ENCODE measurements at places on chromosomes 13 and 19. TPM values are rescaled to one million over a fixed set of nuclear protein-coding genes. Genes with fewer than 3 reads are reported as not detected.
A peak's percentile ranks its signal among the peaks of the same experiment; 100 is the strongest.

FLT1 gene
- 6.0 TPM for polyA plus RNA-seq

DNA sequence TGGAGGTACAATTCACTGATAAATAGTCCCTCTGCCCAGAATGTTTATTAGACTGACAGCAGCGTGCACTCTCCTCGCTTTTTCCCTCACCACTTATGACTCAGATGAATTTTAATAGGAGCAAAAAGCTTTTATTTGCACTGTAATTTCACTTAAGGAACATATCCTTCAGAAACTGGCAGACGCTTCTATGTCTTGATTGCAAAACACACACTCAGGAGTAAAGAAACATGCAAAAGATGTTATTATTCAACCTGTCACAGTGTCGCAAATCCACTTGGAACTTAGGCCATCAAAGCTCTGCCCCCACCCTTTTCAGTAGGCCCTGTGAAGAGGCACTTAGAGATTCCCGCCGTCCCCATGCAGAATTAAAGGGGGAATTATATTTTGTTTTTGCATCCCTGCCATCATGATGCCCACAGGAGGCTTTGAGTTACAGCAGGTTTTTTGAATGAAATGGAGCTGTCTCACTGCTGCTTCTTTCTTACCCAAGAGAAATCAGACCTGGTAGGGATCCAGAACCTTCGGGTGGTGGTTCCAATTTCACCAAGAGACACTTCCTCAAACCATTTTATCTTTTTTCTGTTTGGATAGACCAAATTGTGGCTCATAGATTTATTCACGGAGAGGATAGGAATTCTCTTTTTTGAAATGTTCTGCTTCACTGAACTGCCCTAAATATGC lies 74.5 kb downstream of the GGACT start:
- DNase-seq: no peak

GRCh38 chr13:68030152-68030809 lies 800.1 kb upstream of the PCDH9 start:
- no peak for DNase-seq

DNA sequence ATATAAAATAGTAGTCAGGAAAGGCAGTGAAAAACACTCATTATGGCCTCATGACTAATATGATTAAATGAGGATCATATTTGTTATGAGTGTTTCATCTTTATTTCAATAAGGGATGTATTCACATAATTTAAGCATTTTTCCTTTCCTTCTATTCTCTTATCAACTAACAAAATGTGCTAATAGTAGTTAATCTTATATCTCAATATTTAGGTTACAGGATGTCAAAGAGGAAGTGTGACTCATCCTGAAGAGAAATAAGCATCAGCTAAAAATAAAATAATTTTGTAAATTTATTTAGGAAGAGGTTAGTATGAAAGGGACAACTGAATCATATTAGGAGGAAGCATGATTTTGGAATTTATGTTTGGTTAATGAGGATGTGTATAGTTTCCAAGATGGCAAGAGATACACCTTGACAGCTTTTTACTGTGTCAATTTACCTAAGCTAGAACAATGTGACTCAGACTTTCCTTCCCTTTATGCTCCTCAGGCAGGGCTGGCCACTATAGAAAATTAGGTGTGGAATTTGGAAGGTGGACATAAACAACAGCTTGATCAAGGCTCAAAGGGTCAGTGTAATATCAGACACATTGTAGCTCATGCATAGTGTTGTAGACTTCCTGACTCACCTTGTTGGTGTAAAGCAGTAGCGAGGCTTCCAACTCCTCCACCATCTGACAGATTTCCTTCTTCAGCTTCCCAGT lies 172.7 kb downstream of the SLITRK1 start:
- no peak for DNase-seq

DNA sequence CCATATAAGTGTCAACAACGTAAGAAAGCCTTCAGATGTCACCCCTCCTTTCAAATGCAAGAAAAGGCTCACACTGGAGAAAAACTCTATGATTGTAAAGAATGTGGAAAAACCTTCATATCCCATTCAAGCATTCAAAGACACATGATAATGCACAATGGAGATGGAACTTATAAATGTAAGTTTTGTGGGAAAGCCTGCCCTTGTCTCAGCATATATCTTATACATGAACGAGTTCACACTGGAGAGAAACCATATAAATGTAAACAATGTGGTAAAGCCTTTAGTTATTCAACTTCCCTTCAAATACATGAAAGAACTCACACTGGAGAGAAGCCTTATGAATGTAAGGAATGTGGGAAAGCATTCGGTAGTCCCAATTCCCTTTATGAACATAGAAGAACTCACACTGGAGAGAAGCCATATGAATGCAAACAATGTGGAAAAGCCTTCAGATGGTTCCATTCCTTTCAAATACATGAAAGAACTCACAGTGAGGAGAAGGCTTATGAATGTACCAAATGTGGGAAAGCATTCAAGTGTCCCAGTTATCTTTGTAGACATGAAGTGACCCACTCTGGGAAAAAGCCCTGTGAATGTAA lies 11.1 kb downstream of the ZNF844 start:
- DNase-seq: no peak

MAB21L1 gene
- polyA plus RNA-seq: 0.57 TPM

- DNase-seq: no peak
Measured at GRCh38 chr19:5078182-5078581, 109.3 kb downstream of the KDM4B start.

DNA sequence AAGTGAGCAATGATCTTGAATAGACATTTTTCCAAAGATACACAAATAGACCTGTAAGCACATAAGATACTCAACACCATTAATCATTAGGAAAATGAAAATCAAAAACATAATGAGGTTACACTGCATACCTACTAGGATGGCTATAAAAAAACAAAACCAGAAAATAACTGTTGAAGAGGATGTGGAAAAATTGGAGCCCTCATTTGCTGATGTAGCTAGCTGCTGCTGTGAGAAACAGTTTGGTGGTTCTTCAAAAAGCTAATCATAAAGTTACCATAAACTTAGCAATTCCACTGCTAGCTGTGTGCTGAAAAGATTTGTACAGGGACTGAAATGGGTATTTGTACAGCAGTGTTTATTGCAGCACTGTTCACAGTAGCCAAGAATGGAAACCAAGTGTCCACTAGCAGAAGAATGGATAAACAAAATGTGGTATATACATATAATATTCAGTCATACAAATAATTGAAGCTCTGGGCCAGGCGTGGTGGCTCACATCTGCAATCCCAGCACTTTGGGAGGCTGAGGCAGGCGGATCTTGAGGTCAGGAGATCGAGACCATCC lies 46.2 kb downstream of the PDS5B start:
- DNase-seq: no peak

GRCh38 chr13:37360556-37360955 lies 238.0 kb downstream of the POSTN start:
- no peak for DNase-seq

DNA sequence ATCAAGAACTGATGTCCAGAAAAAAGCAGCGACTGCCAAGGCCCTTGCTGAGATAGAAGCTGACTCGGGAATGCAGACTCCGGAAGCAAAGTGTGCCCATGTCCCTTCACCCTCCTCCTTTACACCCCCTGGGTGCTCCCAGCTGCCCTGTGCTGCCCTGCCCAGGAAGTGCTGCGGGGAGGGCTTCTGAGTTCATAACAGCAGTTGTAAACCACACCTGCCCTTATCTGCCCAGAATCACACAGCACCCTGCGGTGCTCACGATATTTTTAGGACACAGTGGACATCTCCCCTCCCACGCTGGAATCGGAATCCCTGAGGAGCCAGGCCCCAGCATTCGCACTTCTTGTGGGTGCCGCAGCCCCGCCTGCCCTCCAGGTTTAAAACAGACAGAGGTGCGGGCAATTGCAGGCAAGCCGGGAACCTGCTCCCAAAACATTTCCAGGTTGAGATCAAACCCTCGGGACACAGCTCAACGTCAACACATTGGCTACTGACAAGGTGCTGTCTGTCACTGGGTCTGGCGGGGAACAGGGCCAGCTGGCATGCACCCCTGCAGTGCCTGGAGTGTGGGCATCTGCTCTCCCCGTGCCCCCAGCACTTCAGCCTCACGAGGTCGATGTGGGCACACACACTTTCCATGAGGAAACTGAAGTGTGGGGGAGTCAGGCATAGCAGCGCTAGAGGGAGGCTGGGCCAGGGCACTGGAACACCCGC lies 36.8 kb downstream of the RAB20 start:
- DNase-seq: no peak

- DNase-seq: no peak
Measured at GRCh38 chr13:101157261-101157660, 259.0 kb downstream of the NALCN start.

GRCh38 chr19:53980539-53981375 lies 10.7 kb upstream of the CACNG6 start:
- DNase-seq: no peak

GRCh38 chr13:103839460-103839859 lies 773.2 kb upstream of the SLC10A2 start:
- no peak for DNase-seq

DNA sequence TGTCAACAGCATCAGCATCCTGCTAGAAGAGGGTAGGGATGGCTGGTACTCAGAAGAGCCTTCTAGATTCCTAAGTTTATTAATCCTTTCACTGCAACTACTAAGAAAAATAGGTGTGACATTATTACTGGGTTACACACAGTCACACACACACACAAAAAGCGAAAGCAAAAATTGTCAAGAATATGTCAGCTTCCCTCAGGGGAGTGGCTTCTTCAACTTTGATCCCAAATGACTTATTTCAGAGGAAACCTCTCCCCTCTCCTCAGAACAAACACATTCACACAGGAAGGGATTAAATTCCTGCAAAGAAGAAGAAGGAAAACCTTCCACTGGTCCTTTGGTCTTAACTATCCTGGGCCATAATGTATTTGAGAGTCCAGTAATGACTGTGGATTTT lies 20.1 kb upstream of the IGFL1 start:
- no peak for DNase-seq

DNA sequence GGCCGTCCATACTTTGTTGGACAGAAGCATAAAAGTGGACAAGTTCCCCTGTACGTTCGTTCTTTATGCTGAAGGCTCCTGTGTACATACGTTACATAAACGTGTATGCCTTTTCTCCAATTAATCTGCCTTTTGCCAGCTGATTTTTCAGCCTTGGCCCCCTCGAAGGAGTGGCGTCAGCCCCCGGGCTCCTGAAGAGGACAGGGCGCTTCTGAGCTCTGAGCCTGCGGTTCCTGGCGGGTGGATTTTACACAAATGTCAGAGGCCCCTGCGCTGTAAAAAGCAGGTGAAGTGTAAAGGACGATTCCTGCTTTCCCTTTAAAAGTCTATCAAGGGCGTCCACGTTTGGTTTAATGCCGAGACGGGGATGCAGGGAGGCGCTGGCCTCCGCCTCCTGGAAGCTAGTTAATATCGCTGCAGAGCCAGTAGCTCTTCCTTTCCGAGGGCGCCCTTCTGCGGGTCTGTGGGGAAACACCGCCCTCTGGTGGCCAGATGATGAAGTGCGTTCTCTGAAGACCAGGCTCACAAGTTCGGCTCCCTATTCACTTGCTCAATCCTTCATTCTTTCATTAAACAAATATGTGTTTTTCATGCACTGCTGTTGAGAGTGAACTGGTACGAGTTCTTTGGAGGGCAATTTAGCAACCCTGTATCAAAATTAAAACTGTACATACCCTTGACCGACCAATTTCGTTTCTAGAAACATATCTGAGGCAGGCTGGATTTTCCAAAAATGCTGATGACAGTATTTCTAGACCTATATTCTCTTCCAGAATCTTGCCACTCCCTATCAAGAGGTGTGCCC lies 62.0 kb downstream of the GPR12 start:
- peak; percentile 94 for DNase-seq

C19orf25 gene
- 33.4 TPM for polyA plus RNA-seq

GRCh38 chr13:51832471-51833152 lies 12.4 kb downstream of the TMEM272 start:
- peak; percentile 43 for DNase-seq

AMER2 gene
- 0.11 TPM for polyA plus RNA-seq

DNA sequence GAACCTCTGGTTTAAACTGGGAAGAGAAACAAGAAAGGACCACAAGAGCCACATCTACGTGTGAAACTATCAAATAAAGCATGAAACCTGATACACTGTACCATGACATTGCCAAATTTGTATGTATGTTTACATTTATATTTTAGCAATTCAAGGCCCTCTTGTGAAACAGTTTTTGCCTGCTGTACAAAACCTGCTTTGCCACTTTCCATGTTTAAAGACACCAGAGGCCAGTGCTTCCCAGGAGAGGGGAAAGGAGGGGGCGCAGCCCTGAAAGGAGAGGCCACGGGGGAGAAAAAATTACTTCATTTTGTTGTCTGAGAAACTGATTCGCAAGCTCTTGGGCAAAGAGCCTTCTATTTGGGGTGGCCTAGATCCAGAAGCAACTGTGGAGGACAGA lies 124.8 kb downstream of the DCLK1 start:
- no peak for DNase-seq

DNA sequence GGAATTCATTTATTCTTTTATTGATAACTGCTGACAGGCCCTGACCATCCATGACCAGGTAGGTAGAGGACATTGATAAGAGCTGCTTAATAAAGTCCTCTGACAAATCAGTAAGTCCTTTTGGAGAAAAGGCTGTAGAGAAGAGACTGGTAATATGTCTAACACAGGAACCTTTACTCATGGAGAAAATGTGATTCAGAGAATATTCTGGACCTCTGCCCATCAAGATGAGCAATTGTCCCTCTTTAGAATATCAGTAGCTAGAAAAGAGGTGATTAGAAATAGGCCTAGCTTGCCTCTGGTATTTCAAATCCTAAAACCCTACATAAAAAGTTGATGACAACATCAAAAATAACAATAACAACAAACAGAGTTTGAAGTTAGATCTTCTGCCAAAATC lies 642.3 kb downstream of the TBC1D4 start:
- DNase-seq: no peak

DNA sequence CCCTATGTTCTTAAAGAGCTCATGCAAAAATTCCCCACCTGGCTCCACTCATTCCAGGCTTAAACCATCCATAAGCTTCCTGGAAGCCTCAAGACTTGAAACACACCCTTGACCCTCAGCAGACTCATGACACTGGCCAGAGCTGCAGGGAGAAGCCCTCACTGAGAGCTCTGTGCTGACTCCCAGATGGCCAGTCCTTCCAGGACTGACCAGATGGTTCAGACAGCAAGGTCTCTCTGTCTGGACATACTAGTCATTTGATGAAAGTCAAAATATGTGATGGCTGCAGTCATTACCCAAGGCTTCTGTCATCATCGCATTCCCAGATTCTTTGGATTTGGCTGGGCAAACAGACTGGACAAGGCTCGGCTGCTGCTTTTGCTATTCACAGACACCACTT lies 397.4 kb downstream of the FOXO1 start:
- no peak for DNase-seq

POU4F1 gene
- polyA plus RNA-seq: not detected

- peak; percentile 30 for DNase-seq
Measured at GRCh38 chr13:42110410-42111155, 62.1 kb downstream of the DGKH start.

CGB5 gene
- not detected for polyA plus RNA-seq

WDR62 gene
- polyA plus RNA-seq: 0.77 TPM

MYH14 gene
- 0.33 TPM for polyA plus RNA-seq

Measured in adrenal gland (tissue), 19 donors.